T-helper 17 cell (primary cell): ENCODE measurements at places on chromosomes 2 and 18.

GRCh38 chr2:121626777-121627524, 22.3 kb downstream of the CLASP1 start:
- no peaks in the 10 kb centered on the region for H3K27me3 ChIP-seq
- H3K4me1 ChIP-seq, result peaks cover 18% of the 10 kb centered on the region
- DNase-seq, result no peak
- no peaks in the 10 kb centered on the region for H3K36me3 ChIP-seq
- H3K27ac ChIP-seq, result no peak overlapping the region
- no peak overlapping the region for H3K4me3 ChIP-seq

DNA sequence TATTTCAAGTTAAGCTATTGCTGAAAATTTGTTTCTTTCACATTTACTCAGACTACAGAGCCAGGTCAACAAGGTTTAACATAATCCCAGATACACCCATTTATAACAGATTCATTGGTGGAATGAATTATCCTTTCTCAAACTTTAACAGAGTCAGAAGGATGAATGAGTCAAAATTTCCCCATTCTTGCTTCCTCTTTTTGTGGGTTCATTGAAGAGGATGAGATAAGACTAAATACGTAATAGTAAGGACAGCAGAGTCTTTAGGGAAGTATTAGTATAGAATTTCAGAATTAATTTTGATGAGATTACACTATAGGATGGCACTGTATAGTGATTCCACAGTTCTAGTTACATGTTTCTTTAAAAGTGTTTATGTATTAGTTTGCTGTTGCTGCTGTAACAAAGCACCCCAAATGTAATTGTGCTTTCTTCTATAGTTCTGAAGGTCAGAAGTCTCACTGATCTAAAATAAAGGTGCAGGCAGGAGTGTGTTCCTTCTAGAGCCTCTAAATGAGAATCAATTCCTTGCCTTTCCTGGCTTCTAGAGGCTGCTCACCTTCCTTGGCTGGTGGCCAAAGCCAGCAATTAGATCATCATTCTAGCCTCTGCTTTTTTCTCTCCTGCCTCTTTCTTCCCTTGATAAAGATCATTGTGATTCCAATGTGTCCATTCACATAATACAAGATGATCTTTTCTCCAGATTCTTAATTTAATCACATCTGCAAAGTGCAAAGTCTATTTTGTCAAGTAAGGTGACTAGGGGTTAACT, 309.3 kb upstream of the PIK3C3 start:
- no peak overlapping the region for H3K27ac ChIP-seq
- H3K27me3 ChIP-seq, result no peaks in the 10 kb centered on the region
- no peak overlapping the region for H3K4me3 ChIP-seq
- no peaks in the 10 kb centered on the region for H3K36me3 ChIP-seq
- H3K4me1 ChIP-seq, result no peaks in the 10 kb centered on the region

DNA sequence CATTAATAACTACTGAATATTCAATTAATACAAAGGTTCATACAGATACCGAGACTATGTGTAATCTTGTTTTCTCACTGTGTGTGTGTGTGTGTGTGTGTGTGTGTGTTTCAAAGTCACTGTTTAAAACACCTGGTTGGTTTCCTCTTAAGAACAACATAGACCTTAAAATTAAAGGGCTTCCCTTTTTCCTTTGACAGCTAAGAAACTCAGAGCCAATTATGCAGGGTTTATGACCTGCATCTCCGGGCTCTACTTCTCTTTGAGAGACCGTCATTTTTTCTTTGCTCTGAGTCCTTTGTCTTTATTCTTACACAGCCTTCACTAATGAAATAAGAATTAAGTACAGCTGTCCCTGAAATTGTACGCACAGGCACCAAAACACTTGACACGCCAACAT, 145.6 kb downstream of the HDAC4 start:
- no peak overlapping the region for H3K4me3 ChIP-seq
- no peaks in the 10 kb centered on the region for H3K27me3 ChIP-seq
- DNase-seq, result no peak
- peaks cover 54% of the 10 kb centered on the region for H3K4me1 ChIP-seq

- peak overlapping the region; percentile 3 for H3K27ac ChIP-seq
- peaks cover 5% of the 10 kb centered on the region for H3K36me3 ChIP-seq
- no peak overlapping the region for H3K4me3 ChIP-seq
- no peaks in the 10 kb centered on the region for H3K27me3 ChIP-seq
- DNase-seq, result no peak
- peaks cover 11% of the 10 kb centered on the region for H3K4me1 ChIP-seq
These were observed 89.4 kb upstream of the MCFD2 start for GRCh38 chr2:47004905-47005495.

GRCh38 chr18:76260941-76261472, 234.0 kb downstream of the ZNF516 start:
- DNase-seq, result no peak
- peaks cover 36% of the 10 kb centered on the region for H3K27me3 ChIP-seq
- no peaks in the 10 kb centered on the region for H3K36me3 ChIP-seq

DNA sequence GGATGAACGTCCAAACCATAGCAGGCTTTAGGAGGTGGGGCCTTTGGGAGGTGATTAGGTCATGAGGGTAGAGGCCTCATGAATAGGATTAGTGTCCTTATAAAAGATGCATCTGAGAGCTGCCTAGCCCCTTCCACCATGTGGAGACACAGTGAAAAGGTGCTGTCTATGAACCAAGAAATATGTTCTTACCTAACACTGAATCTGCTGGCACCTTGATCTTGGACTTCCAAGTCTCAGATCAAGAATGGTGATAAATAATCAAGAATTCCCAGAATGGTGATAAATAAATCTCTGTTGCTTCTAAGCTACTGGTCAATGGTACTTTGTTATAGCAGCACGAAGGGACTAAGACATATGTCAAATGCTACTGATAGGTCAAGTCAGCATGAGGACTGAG, 15.1 kb upstream of the DYTN start:
- H3K4me3 ChIP-seq, result no peak overlapping the region
- no peak for DNase-seq
- H3K27ac ChIP-seq, result no peak overlapping the region
- H3K4me1 ChIP-seq, result no peaks in the 10 kb centered on the region
- H3K27me3 ChIP-seq, result peaks cover 25% of the 10 kb centered on the region

DNA sequence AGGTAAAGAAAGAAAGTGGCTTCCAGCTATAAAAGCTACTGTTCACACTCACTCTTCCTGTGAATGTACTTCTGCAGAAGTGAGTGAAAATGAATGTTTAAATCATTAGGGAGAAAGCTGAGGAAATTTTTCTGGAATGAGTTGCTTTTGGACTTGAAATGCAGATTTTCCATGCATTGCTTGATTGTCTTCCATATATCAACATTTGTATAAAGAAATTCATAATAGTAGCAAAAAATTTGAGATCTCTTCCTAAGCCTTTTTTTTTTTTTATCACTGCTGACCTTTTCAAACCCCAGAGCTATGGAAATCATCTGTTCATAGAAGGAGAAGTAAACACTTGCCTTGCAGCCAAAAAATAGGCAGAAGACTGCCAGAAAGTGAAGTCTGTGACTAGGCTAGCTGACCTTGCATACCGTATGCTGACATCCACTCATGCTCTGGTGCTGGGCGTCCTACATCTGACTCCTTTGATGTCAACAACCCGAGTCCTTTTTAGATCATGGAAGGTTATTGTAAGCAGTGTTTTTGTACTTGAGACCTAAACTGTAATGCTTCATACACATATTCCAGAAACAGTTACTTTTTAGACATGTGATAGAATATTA, 154.5 kb upstream of the RASGRP3 start:
- H3K27ac ChIP-seq, result no peak overlapping the region
- DNase-seq, result no peak
- H3K4me3 ChIP-seq, result peak overlapping the region; percentile 43
- peaks cover 18% of the 10 kb centered on the region for H3K4me1 ChIP-seq
- H3K36me3 ChIP-seq, result no peaks in the 10 kb centered on the region

DNA sequence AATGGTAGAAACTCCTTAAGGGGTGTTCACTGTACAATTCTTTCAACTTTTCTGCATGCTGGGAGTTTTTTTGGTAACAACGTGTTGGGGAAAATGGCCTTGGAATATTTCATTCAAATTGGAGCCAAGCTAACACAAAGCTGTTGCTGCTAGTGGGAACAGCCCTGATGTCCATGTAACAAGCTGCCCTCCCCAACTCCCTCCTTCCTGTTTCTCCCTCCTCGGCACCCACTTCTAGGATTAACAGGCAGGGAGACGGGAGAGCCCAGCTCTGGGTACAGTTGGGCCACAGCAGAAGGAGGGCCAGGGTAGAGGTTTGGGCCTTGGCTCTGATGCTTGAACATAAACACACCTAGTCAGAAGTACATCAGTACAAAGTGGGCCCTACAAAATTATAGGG, 9.4 kb upstream of the MOCOS start:
- peak overlapping the region; percentile 86 for H3K27ac ChIP-seq
- peaks cover 7% of the 10 kb centered on the region for H3K36me3 ChIP-seq
- no peak overlapping the region for H3K4me3 ChIP-seq
- DNase-seq, result no peak
- no peaks in the 10 kb centered on the region for H3K27me3 ChIP-seq
